ACHN (cell line): ENCODE measurements at places on chromosomes 1 and 21.

GRCh38 chr21:25560271-25560685 lies 47.0 kb downstream of the MRPL39 start:
- no peak for DNase-seq

- DNase-seq = no peak
Measured at GRCh38 chr1:5746611-5747425, 245.4 kb downstream of the NPHP4 start.

- DNase-seq = no peak
Measured at GRCh38 chr1:210293171-210293607, 35.5 kb upstream of the HHAT start.

GRCh38 chr1:8396083-8396785 lies 78.3 kb downstream of the SLC45A1 start:
- DNase-seq = no peak

- DNase-seq = no peak
Measured at GRCh38 chr1:228897901-228898300, 162.6 kb downstream of the RHOU start.

- DNase-seq = no peak
Measured at GRCh38 chr1:2802421-2802961, 998 bp upstream of the TTC34 start.

DNA sequence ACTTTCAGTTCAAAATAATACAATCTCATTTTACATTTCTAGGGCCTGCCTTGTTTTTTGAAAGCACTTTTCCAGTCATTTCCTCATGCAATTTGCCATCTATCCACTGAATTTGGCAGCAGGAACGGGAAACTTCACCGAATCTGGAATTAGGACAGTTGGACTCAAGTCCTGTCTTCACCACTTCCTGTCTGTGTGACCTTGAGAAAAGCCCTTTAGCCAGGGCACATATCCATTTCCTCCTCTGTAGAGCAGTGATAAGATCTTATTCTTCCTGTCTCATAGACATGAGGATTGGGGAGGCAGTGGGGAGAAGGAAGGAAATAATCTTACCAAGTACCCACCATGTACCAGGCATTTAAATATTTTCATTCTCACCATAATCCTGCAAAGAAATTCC lies 12.0 kb downstream of the VAV3 start:
- DNase-seq = no peak

- no peak for DNase-seq
Measured at GRCh38 chr1:67937010-67937409, 103.7 kb upstream of the GNG12 start.

- no peak for DNase-seq
Measured at GRCh38 chr21:35244514-35244913, 195.4 kb upstream of the RUNX1 start.
